ENCODE measurements at places on chromosomes 6 and 20. TPM values are rescaled to one million over a fixed set of nuclear protein-coding genes. Genes with fewer than 3 reads are reported as not detected.

CGAS gene
- 8.3 TPM for total RNA-seq

PPP1R14C gene
- total RNA-seq = 21.2 TPM

DNA sequence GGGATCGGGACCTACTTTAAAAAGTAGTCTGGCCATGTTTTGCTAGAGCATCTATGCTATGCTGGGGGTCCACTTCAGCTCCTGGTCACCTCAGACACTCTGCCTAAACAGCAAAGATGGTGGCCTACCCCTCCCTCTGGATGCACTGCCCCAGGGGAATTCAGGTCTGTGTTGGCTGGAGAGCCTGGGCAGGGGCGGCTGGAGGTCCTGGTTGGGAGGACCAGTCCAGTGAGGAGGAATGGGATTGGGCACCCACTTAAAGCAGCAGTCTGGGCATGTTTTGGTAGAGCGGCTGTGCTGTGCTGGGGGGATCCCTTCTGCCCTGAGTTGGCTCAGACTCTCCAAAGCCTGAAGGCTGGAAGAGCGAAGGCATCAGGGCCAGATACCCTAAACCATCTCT, 23.2 kb upstream of the TCF21 start:
- H3K27me3 ChIP-seq = no peaks in the 10 kb centered on the region
- H3K4me3 ChIP-seq = no peak overlapping the region
- H3K27ac ChIP-seq = no peak overlapping the region
- no peaks in the 10 kb centered on the region for H3K4me1 ChIP-seq
- no peak for DNase-seq

PCSK2 gene
- 0.18 TPM for total RNA-seq

PDYN gene
- total RNA-seq = not detected

DNA sequence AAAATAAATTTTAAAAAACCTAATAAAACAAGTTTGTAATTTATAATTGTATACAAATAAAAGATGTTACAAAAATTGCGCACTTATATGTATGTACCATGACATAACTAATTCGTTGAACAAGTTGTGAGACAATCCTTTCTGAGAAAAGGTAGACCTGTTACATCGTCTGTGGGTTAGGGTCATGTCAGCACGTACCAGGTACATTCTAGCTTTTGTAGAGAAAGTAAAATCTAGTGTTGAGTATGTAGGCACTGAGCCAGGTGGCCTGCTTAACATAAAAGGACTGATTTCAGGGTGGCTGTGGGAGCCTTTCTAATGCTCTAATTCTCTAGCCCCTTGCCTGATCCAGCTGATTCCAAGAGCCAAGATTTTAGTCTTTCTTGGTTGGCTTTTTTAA, 10.4 kb downstream of the RPL7L1 start:
- H3K4me3 ChIP-seq = peak overlapping the region; percentile 79
- H3K27me3 ChIP-seq = no peaks in the 10 kb centered on the region
- no peaks in the 10 kb centered on the region for H3K4me1 ChIP-seq
- H3K27ac ChIP-seq = peak overlapping the region; percentile 96
- no peak for DNase-seq

DNA sequence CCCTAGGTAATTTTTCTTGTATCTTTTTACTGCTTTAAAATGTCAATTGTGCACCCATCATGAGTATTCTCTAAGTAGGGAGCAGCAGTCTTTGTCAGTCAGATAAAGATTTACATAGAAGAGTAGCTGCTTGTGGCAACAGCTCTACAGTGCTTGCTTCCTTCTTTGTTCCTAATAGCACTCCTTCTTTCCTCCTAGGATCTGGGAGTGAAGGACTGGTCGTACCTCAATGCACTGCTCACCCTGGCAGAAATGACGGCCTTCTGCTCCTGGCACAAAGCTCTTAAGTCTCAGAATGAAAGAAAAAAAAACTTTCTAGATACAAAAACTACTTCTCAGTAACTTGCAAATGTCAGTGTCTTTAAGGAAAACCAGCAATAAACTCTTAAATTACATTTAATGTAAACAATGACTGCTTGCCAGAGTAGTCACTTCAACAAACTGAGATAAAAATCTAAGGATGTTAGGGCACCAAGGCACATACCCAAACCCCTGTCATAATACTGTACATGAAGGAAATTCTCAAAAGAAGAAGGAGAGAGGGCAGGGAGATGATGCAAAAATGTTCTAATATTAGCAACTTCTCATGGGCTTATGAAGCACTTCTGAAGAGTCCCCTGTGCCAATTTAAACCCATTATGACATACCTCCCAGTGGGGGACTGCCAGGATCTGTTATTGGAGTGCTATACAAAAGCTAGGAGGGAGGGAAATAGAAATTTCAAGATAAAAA, 34.0 kb downstream of the NCOA6 start:
- no peak overlapping the region for H3K4me3 ChIP-seq
- no peak overlapping the region for H3K27ac ChIP-seq
- DNase-seq = no peak
- H3K36me3 ChIP-seq = no peaks in the 10 kb centered on the region

DNA sequence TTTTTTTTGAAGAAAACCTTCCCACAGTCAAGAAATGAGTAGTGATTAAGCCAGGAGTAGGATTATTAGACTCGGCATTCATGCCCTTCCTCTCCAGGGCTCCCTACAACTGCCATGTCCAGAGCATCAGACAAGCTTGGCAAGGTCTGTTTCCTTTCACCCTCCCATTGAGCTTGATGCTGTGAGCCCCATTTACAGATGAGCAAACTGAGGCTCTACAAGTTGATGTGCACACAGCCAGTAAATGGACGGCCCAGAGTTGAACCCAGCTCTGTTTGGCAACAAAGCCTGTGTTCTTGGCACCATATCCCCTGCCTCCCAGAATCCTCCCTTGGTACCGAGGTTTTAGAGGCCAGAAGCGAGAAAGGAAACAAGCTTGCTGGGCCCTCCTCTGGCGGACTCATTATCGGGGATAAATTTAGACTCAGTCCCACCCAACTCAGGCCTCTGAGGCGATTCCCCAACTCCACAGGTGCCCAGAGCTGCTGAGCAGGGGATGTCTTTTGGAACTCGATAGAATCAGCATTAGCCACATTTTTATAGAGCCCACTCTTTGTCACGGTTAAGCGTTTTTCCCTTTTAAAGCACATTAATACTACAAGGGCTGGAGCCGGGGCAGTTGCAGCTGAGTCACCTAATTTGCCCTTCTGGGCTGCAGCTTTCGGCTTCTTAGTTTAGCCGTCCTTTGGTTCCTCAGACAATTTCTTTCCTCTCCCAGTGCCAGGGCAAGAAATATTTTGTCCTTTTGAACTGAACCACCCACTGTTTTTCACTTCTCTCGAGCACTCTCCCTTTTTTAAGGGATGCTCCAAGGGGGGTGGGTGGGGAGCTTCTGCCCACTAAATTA, 23.0 kb upstream of the NFATC2 start:
- H3K36me3 ChIP-seq = no peaks in the 10 kb centered on the region
- peak overlapping the region; percentile 25 for H3K27ac ChIP-seq
- no peak overlapping the region for H3K4me3 ChIP-seq
- DNase-seq = no peak

All from Peyer's patch (tissue), 4 donors.